ENCODE measurements at places on chromosomes 6 and 20. TPM values are rescaled to one million over a fixed set of nuclear protein-coding genes. Genes with fewer than 3 reads are reported as not detected.

GRCh38 chr20:10922941-10923340 lies 249.1 kb upstream of the JAG1 start:
- DNase-seq, result no peak

- DNase-seq, result no peak
Observed at GRCh38 chr20:58403272-58403671, 14.2 kb downstream of the VAPB start.

DNA sequence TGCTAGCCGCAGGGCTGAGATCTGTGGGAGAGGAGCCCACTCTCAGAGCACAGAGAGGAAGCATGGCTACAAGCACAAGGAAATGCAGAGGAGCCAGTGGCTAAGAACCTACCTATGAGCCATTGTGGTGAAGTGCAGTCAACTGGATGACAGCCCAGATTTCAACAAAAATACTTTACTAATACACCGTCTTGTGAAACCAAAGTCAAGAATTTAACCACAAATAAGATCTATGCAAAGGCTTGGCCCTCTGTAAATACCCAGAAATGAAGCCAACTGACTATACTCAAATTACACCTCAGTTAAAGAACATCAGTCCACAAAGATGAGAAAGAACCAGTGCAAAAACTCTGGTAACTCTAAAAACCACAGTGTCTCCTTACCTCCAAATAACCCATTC lies 40.1 kb upstream of the PTCHD4 start:
- no peak for DNase-seq

DNA sequence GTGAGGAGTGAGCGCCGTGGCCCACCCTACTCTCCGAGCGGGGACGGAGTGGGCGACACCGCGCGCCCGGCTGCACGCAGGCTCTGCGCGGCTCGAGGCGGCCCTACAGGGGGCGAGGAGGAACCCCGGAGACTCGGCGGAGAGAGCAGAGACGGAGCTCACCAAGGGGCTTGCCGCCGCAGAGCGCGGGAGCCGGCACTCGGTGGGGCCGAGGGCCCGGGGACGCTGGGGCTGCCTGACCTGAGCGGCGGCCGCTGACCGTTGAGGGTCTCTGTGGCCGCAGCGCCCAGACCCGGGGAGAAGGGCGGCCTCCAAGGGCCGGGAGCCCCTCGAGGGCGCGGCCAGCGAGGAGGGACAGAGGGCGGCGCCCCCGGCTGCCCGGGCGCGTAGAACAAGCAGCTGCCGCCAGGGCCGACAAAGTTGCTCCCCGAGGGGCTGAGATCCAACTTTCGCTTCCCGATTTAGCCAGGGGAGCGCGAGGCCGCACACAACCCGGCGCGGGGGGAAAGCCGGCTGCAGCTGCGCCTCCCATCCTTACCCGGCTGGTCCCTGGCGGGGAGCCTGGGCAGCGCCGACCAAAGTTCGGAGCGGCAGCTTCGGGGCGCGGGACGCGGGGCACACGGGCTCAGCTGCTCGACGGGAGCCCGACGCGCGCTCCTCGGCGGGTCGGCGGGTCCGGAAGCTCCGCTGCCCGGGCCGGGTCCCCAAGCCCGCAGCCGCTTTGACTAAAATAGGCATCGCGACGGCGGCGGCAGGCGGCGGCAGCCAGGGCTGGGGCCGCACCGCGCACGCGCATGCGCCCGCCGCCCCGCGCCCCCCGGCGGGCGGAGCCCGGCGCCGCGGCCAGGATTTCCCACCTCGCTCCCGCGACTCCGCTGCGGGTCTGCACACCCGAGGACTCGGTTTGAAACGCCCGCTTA lies 43.1 kb downstream of the POPDC3 start:
- no peak for DNase-seq

GRCh38 chr20:38764567-38765318 lies 16.5 kb downstream of the ACTR5 start:
- DNase-seq, result no peak

DNA sequence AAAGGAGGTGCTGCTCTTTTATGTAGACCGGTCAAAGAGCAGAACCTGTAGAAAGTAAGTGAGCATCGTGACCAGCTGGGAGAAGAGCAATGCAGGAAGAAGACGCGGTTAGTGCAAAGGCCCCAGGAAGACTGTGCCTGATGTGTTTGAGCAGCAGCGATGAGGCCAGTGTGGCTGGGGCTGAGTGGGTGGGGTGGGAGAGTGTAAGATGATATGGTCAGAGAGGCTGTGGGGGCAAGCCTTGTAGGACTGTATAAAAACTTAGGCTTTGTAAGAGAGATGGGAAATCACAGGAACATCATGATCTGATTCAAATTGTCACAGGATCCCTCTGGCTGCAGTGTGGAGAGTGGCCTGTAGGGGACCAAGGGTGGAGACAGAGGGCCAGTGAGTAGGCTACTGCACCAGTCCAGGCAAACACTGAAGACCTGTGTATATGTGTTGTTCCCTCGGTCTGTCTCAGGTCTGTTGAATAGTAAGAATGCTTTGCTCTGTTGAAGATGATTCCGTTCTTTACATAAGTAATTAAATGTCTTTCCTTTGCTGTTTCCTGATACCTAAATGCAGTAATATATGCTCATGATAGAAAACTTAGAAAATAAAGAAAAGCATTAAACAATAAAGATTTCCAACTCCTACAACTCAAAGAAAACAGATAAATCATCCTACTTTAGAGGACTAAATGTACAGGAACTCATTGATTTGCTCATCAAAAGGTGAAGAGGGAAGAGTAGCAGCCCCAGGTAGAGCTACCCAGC lies 23.6 kb upstream of the WFDC2 start:
- no peak for DNase-seq

DNA sequence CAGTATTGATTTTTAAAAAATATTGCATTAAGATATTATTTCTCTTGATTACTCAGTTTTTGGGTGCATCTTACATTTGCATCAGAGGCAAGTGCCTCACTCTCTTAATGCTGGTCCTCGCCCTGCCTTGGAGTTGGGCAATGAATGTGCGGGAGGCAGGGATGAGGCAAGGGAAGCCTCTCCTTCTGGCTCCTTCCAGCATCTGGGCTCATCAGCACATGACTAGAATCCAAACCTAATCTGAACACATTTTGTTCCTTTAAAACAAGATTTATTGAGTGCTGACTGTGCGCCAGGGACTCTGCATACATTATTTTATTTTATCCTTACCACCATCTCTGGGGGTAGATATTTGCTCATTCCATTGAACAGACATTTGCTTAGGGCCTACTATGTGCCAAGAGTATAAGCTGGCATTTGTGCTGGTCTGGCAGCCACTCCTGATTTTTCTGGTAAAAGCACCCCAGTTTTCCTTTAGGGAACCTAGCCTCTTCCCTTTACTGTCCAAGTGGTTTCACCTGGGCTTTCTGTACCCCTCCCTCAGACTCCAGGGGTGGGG lies 71.9 kb upstream of the ZNFX1 start:
- DNase-seq, result no peak

DNA sequence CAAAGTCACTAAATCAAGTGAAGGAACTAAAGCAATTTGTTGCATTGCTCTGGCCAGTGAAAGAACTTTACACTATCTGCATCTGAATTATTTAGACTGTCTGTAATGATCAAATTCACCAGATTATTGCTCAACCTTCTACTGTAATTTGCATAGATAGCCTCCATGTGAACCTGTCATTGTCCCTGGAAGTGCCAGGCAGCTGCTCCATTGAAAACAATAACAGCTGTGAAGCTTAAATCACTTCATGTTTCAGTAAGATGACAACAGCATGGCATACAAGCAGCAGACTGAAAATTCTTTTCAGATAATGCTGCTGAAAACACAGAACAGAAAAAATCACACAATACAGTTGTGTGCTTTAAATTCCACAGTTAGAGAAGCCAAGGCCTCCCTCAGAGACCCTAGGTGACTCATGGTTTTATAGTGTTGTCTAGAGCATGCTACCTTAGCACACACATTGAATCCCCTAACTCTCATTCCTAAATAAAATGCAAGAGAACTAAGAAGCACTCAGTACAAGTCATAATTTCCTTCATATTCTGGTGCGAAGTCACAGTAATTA lies 248.9 kb downstream of the TPBG start:
- no peak for DNase-seq

- peak; percentile 80 for DNase-seq
Observed at GRCh38 chr6:152170702-152171667, 363.5 kb downstream of the ESR1 start.

Gene LST1
- total RNA-seq, result 25.4 TPM

Gene ZC2HC1B
- total RNA-seq, result not detected

Gene BIRC7
- total RNA-seq, result not detected

Gene CST4
- total RNA-seq, result not detected
